ENCODE measurements at places on chromosomes 1 and 21. TPM values are rescaled to one million over a fixed set of nuclear protein-coding genes. Genes with fewer than 3 reads are reported as not detected.

DNA sequence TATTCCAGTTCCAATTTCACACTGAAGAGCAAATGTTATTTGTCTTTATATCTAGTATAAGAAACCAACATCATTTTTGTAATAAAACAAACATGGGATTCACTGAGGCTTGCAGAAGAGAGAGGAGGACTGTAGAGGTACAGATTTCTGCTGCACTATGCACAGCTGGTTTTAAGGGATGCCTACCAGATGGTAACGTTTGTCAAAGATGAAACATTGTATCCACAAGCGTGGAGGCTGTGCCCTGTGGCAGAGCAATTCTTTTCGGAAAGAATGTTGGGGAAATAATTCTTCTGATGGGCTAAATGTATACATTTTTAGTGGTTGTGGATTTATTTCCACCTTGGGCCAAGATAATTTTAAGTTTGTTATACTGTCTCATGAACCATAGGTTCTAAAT lies 272.4 kb downstream of the DUSP10 start:
- no peaks in the 10 kb centered on the region for H3K4me1 ChIP-seq
- no peak overlapping the region for H3K4me3 ChIP-seq
- no peaks in the 10 kb centered on the region for H3K36me3 ChIP-seq
- no peaks in the 10 kb centered on the region for H3K27me3 ChIP-seq
- H3K27ac ChIP-seq = no peak overlapping the region

DNA sequence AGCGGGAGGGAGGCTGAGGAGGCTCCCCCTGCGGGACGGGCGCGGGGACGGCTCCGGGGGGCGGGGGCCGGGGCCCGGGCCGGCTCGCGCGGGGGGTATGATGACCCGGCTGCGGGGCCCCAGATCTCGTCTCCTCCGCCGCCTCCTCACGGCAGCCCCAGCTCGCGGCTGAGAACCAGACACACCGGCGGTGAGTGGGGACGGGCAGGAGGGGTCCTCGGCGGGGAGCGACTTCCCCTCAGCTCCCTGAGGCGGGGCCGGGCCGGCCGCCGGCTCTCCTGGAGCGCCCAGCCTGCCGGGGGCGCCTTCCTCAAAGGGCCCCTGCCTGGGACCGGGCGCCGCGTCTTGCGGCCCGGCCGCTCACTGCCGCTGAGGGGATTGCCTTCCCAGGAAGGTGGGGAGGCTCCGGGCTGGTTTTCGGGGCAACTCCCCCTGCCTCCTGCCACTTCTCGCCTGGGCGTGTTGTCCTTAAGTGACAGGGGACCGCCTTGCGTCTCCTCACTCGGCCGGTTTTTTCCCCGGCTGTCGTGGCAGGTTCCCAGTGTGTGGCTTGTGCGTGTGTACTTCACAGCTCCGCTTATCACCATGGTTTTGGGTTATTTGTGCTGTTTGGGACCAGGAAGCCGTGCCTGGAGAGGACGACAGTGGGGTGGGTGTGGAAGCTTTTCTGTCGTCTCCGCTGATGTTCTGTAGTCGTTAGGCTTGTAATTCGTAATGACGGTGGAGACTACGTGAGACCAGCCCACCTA lies 800 bp downstream of the HIPK1 start:
- H3K36me3 ChIP-seq = no peaks in the 10 kb centered on the region
- H3K27me3 ChIP-seq = no peaks in the 10 kb centered on the region
- DNase-seq = peak; percentile 49
- H3K4me1 ChIP-seq = peaks cover 10% of the 10 kb centered on the region

- no peak overlapping the region for H3K27ac ChIP-seq
- H3K4me3 ChIP-seq = no peak overlapping the region
- H3K4me1 ChIP-seq = no peaks in the 10 kb centered on the region
- no peaks in the 10 kb centered on the region for H3K36me3 ChIP-seq
These were observed 43.7 kb downstream of the MRPL39 start for GRCh38 chr21:25563361-25564116.

GRCh38 chr1:47623557-47623940 lies 185.7 kb downstream of the FOXD2 start:
- no peak for DNase-seq
- no peaks in the 10 kb centered on the region for H3K36me3 ChIP-seq
- H3K4me3 ChIP-seq = no peak overlapping the region
- no peak overlapping the region for H3K27ac ChIP-seq

FMO1 gene
- 3.8 TPM for polyA plus RNA-seq

- no peaks in the 10 kb centered on the region for H3K27me3 ChIP-seq
- H3K36me3 ChIP-seq = no peaks in the 10 kb centered on the region
- H3K27ac ChIP-seq = no peak overlapping the region
- DNase-seq = no peak
- no peaks in the 10 kb centered on the region for H3K4me1 ChIP-seq
- H3K4me3 ChIP-seq = no peak overlapping the region
These were observed 37.9 kb upstream of the RC3H1 start for GRCh38 chr1:174060090-174060489.

DNA sequence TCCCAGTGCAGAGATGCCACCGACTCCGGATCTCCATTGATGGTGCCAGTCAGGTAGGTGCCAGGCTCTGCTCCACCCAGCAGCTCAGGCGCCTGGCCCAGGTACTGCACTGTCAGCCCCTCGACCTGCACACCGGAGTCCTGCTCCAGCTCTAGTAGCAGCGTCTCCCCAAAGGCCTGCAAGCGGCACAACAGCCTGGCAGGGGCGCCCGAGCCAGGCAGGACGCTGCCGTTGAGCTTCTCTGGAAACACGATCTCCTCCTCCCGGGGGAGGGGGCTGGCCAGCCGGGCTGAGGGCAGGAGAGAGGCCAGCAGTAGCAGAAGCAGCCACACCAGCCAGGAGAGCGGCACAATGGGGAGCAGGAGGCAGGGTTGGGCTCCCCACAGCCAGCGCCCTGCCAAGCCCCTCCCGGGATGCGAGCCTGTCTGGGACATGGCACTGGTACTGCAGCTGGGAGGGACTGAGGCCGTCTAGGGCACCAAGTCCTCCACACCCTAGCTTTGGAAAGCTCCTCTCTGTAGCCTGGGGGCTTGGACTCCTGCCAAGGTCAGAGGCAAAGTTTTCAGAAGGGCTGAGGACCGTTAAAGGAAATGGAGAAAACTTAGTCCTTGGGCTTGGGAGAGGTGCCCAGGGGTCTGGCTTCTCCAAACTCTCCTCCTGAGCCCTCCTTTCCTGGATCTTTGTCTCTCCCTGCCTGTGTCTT lies 509 bp downstream of the ADAMTS4 start:
- peaks cover 41% of the 10 kb centered on the region for H3K4me1 ChIP-seq
- peak overlapping the region; percentile 44 for H3K4me3 ChIP-seq
- H3K36me3 ChIP-seq = no peaks in the 10 kb centered on the region
